Cortex of kidney (tissue), 1 donor: ENCODE measurements at places on chromosomes 3 and 15.

- no peak for DNase-seq
Observed at GRCh38 chr15:101718896-101719295, 5.4 kb downstream of the TARS3 start.

DNA sequence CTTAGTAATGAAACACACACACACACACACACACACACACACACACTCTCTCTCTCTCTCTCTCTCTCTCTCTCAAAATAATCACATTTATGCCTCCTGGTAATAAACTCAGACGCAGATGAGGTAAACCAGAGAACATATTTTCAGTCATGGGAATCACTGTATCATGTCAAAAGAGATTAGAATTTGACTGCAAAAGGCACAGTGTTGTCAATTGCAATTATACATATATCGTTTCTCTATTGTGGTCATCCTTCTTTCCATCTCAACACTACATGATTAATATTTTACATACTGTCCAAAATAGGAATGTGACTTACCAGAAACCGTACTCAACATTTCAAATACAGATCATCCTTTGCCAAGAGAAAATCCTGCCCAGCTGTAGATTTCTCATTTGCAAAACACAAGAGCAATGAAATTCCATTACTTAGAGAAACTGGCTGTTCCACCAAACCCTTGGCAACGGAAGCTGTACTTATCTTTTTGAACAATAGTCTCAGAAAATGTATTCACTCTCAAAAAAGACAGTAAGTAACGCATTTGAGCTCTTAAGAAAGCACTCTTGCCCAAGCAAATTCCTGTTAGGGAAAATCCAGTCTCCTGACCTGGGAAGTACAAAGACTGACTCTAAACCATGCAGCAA, 24.3 kb downstream of the PDZRN3 start:
- no peak for DNase-seq

DNA sequence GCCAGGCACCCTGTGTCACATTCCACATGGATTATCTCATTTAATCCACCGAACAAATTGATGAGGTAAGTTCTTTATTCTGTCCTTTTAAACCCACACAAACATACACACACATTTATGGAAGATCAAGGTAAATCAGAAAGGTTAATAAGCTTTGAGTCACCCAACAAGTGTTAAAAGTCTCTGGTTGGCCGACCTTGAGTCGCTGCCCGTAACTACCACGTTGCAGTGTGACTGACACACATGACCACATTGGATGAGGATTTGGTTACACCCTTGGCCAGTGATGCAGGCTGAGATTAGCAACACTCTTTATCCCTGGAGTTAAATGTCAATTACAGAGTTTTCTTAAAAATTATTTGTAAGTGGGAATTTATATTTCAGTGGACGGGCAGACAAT, 19.2 kb downstream of the FOXP1 start:
- DNase-seq, result no peak

DNA sequence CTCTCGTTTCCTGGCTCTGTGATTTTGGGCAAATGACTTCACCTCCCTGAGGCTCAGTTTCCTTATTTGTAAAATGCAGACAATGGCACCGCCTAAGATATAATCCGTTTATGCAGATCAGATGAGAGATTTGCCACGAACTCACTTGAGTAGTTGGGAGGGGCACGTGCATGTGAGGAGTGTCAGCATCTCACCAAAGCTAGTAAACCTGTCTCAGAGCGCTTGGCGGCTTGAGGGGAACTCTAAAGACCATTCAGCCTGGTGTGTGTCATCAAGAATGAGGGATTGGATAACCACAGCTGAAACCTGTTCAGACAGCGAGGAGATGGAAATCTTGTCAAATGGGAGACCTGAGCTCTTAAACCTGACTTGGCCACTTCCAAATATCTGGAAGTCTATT, 48.7 kb downstream of the BDH1 start:
- DNase-seq, result no peak
